D721Med (cell line): ENCODE measurements at places on chromosomes 6 and 20.

DNA sequence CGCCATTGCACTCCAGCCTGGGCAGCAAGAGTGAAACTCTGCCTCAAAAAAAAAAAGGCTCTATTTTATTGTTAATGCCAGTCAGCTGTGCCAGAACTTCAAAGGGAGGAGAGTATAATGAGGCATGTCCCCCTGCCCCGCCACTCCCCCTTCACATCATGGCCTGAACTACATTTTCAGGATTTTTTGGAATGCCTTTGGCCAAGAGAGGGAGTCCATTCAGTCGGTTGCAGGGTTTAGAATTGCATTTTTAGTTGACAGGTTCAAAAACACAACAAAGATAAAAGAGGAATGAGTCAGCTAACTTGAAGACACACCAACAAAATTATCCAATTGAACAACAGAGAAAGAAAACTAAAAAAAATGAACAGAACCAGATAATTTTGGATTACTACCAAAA is 59.1 kb downstream of the CEP43 start:
- no peak for DNase-seq

DNA sequence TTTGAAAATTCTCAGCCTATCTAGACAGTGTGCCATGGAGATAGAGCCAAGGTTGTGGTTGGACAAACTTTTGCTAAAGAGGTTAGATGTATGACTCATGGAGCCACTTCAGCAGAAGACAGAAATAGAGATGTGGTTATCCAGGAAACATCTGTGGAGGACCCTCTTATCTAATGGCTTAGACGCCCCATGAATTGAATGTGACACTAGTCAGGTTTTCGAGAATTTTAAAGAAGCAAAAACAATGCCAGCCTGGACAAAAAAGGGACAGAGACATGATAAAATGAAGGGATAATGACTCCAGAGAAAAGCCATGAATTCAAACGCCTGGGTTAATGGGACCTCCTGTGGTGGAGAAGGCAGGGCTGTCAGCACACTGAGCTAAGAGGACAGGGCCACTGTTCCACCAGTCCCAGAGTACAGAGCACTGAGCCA is 280.5 kb downstream of the CLVS2 start:
- no peak for DNase-seq

DNA sequence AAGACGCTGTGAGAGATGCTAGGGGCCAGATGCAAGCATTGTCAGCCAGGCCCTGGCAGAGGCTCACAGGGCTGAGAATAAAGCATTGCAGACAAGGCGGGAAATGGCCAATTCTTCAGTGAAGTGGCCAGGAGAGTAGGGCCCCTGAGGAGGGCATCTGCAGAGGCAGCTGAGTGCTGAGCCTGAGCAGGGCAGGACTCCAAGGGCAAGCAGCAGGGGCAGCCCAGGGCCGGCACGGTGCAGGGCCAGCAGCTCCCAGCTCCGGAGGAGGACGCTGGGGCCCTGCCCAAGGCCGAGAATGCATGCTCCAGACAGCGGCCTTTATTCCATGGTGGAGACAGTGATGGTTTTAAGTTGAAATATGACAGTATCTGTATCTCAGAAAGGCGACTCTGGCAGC is 305.5 kb downstream of the FOXC1 start:
- DNase-seq: no peak

GRCh38 chr20:32434434-32434833 is 76.3 kb downstream of the ASXL1 start:
- no peak for DNase-seq

- no peak for DNase-seq
Measured at GRCh38 chr6:7684076-7684475, 41.8 kb upstream of the BMP6 start.

GRCh38 chr20:37714978-37715672 is 21.3 kb downstream of the CTNNBL1 start:
- no peak for DNase-seq

- no peak for DNase-seq
Measured at GRCh38 chr6:146574211-146574610, 24.6 kb upstream of the ADGB start.

DNA sequence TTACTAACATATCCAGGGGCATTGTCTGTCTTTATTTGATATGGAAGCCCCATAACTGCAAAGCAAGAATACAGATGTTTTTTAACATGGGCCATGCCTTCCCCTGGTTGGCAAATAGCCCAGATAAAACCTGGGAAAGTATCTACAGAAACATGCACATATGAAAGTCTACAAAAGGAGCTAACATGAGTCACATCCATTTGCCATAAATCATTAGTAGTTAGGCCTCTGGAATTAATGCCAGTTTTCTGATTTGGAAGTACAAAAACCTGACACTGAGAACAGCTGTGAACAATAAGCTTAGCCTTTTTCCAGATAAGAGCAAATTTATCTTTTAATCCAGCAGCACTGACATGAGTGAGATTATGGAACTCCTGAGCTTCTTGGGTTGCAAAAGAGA is 418.0 kb upstream of the IMPG1 start:
- no peak for DNase-seq
